Fibroblast of pulmonary artery (primary cell): ENCODE measurements at places on chromosomes 2 and 18.
A peak's percentile ranks its signal among the peaks of the same experiment; 100 is the strongest.

DNA sequence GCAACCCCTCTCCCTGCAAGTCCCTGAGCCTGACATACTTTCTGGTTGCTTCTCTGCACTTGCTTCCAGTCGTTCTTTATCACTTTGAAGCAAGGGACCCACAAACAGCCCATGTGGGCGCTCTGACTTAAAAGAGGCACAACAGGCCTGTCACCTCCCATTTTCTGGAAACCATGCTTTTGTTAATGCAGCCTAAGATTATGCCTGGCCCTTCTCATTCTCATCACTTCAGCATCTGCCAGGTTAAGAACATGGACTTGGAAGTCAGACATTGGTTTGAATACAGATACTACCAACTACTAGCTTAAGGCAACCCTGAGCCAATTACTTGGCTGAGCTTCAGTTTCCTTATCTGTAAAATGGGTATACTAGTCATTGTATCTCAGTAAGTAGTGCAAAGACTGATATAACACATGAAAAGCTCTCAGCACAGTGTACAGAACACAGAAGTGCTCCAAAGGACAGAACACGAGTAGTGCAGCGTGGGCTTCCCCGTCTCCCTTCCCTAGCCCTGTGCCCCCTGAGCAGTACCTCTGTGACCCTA lies 141.4 kb downstream of the TNS1 start:
- no peak for DNase-seq

DNA sequence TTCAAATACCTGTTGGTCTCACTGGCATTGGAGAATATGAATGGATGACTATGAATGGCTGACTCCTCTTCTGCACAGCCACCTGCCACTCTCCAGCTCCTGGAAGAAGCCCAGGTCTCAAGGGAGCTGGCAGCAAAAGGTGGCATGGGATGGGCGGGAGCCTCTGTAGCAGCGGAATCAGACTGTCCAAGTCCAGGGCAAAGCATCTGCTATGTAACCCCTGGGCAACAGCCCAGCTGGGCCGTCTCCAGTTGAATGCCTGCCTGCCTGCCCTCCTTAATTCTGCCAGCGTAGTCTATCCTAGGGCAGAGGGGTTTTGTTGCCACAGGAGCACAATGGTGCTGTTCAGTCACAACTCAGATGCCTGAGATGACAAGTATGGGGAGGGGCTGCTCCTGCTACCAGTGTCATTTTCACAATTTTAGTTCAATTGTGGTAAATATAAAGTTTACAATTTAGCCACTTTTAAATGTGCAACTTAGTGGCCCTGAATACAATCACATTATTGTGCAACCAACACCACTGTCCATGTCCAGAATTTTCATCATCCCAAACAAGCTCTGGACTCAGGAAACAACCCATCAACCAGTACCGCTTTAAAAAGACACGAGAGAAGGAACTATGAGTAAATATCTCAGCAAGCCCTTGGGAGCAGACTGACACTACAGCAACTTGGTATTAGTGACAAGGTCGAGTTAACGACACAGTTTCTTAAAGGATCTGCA lies 115.2 kb downstream of the MYO5B start:
- DNase-seq, result no peak

DNA sequence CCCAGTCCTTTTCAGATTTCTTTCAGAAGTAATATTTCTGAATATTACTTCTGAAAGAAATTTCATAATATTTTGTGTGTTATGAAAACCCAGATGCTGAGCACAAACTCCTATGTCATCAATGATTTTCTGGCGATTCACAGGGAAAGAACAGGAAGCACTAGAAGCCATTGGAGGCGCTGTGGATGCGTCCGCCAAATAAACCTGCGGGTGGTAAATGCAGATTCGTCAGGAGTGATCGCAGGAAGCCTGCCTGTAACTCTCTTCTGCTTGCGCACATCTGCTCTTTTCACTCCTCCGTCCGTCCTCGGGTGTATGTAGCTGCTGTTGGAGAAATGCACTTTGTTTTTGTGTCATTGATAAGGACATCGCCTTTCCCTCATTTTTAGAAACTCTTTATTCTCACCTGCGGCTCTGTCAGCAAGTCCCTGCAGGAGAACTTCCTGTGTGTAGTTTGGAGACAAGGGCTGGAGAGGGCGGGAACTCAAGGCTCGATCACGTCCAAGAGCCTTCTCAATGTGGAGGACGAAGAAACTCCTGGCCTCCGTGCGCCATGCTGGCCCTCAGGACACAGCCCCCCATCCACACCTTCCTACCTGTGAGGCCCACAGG lies 483.8 kb downstream of the GALR1 start:
- DNase-seq, result no peak

GRCh38 chr2:177728920-177729319 lies 336.3 kb downstream of the AGPS start:
- DNase-seq, result no peak

GRCh38 chr2:159982270-159982669 lies 80.1 kb downstream of the PLA2R1 start:
- DNase-seq, result peak; percentile 85

DNA sequence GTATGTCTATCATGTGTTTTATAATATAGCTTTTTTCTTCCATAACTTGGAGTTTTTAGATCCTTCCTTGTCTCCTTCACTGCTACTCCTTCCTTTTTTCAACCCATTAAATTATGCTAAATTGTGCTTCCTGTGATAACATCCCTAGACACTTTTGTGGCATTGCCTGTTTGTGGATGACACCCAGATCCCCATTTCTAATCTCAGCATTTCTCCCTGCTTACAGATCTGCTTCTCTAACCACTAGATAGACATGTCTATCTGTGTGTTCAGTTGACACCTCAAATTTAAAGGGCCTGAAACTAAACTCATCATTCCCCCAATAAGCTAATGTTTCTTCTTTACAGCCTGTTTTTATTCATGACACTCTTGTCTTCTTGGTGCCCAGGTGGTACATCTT lies 244.8 kb downstream of the BABAM2 start:
- DNase-seq, result no peak

GRCh38 chr2:162710287-162710890 lies 128.2 kb downstream of the KCNH7 start:
- DNase-seq, result no peak

DNA sequence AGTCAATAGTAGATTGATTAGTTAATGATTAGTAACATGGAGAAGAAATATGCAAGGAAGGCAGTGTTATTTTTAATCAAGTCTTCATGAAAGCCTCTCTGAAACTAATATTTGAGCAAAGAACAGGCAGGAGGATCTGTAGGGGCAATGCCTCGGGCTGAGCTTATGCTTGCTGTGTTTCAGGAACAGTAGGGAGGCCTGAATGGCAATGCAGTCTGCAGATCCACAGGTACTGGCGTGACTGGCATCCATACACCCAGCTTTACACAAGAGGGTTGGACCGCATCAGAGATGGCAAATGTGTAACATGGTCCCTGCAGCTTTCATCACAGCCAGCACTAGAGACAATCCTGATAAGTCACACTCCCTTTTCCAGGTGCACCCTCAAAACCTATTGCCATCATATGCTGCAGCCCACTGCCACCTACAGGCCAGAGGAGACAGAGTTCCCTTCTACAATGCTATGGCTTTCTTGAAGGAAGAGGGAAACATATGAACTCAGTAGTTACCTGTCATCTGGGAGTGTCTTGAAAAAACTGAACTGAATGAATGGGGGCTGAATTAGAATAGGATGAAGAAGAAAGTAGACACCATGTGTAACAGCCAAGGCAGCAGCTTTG lies 582.4 kb upstream of the RAB6C start:
- DNase-seq, result peak; percentile 42

DNA sequence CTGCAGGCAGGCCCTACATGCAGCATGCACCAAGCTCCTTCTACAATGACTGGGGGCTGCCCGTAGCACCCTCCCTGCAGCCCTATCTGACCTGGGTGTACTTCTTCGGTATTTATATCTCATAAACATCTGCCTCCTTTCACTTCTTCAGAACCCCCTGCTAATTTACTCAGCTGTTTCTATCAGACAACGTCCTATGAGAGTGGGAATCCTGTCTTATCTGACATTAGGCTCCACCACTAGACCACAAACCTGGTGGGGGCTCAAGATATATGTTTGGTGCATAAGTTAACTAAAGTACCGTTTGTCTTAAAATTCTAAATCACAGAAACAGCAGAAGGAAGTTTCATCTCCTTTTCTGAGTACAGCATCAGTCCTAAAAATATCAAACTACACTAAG lies 10.6 kb downstream of the HSBP1L1 start:
- no peak for DNase-seq

DNA sequence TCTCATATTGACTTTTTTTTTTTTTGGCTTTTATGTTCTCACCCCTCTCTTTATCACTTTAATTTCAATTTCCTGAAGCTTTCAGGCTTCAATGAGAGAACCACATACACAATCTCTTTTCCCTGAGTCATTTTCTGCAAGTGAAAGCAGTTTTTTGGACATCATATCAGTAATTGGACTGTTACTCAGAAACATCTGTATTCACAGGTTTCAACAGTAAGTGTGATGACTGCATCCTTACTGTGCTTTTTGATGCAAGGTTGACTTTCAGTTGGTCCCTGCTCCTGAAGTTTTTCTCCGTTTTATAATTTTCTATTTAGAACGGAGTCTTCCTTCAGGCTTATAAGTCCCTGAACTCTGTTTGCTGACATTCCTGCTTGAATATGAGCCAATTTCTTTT lies 70.5 kb upstream of the CCBE1 start:
- peak; percentile 47 for DNase-seq

DNA sequence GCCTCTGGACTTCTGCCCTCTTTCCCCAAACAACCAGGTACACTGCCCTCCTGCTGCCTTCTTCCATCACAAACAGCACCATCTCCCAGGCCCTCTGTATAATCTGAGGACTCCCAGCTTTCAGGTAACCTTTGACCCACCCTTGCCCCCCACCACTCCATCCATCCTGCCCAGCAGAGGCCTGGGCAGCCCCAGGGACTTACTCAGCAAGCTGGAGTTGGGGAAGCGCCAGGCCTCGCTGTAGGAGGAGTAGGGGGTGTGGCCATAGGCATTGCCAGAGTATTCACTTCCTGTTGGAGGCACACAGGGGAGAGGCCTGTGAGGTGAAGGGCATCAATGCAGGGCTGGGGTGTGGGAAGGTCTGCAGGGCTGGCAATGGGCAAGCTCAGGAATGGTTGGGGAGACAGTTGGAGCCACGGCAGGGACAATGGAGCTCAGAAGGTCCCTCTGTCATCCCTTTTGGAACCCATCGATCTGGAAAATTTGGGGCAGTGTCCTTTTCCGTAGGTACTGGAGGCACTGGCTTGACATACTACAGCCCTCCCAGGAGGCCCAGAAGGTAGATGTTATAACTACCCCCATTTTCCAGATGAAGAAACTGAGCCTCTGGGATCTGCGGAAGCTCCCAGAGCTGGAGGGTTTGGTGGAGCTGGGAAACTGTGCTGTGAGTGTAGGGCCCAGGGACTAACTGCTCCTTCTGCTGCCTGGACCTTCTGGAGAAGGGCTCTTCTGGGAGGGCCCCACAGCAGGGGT lies 46.3 kb downstream of the PSD4 start:
- peak; percentile 65 for DNase-seq

GRCh38 chr2:150690870-150691269 lies 203.4 kb upstream of the RND3 start:
- DNase-seq, result peak; percentile 69

- DNase-seq, result peak; percentile 93
Measured at GRCh38 chr2:46967990-46968647, 52.5 kb upstream of the MCFD2 start.

DNA sequence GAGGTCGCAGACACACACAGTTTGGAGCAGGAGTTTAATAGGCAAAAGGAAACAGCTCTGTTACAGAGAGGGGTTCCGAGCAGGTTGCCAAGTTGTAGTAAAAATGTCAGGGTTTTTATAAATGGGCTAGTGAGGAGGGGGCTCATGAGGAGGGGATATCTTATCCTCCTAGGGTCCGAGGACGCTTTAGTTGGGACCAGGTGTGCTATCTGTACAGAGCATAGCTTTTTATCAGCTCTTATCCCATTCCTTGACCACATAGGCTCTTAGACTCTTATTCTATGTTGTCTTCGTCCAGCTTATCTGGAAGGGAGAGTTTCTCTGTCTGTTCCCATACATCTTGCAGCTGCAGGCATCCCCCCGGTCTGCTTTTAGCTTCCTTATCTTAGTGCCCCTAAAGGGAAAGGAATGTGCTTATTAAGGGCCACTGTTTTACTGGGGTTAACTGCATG lies 44.7 kb downstream of the PDK1 start:
- no peak for DNase-seq

DNA sequence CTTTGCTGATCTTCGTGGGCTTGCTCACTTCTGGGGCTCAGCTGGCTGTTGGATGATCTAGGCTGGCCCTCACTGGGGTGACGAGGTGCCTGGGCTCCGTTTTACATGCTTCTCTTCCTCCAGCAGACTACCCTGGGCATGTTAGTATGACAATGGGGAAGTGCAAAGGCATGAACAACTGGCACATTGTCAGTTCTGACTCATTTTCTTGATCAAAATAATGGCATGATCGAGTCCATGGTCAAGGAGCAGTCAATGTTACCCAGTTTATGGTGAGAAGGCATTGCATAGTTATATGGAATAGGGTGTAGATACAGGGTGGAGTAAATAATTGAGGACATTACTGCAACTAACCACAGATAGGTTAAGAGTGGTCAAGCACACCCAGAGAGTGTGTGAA lies 10.0 kb upstream of the UPP2 start:
- DNase-seq, result no peak

DNA sequence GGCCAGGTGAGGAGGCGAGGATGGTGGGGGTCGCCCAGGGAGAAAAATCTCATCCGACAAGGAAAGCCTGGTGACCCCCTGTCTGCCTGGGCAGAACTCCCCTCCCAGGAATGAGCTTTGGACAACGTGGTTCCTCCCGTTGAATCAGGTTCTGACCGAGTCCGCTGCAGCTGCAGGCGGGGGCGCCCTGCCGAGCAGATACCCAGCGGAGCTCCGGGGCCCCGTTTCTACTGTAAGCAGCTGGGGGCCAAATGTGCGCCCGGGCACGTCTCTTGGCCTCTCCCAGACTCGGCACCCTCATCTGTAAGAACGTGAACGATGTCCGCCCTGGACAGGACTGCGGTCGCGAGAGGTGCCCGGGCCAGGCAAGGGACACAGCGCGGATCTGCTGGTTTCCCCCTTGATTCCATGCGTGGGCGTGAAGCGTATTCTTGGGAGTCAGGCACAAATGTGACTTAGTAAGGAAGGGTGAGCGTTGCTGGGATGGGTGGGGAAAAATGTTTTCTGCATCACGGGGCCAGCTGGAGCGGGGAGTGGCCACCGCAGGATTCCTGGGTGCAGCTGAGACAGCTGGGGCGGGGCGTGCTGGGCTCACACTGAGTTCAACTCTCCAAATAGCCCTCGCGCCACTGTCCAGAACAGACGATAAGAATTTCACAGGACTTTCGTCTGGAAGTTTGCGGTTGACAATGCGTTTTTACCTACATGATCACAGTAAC lies 20.2 kb upstream of the TUBB6 start:
- peak; percentile 85 for DNase-seq

DNA sequence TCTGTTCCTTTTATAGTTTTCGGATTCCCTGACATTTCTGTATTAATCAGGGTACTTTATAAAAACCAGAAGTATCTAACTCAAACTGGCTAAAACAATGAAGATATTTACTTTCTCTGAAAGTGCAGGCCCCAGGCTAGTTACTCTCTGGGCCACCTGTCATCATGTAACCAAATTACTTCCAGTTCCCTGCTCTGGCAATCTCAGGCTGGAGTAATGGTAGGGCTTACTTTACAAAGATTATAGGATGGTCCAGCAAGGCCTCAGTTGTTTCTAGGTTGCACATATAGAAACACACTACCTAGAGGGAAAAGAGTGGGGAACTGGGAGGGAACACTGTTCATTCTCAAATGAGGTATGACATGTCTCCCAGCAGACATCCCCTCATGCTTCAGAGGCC lies 74.8 kb downstream of the CHST9 start:
- no peak for DNase-seq

GRCh38 chr2:158097481-158097880 lies 4.2 kb upstream of the UPP2 start:
- DNase-seq, result no peak

GRCh38 chr2:105110295-105110829 lies 72.5 kb downstream of the MRPS9 start:
- DNase-seq, result no peak
